Activated T-helper 1 cell treated with anti-CD3 and anti-CD28 coated beads, Interleukin-2, amount 50 U/mL, for 16 hours (primary cell): ENCODE measurements at places on chromosomes 16 and 17.

GRCh38 chr16:15973421-15973820, 24.0 kb downstream of the ABCC1 start:
- DNase-seq = no peak

DNA sequence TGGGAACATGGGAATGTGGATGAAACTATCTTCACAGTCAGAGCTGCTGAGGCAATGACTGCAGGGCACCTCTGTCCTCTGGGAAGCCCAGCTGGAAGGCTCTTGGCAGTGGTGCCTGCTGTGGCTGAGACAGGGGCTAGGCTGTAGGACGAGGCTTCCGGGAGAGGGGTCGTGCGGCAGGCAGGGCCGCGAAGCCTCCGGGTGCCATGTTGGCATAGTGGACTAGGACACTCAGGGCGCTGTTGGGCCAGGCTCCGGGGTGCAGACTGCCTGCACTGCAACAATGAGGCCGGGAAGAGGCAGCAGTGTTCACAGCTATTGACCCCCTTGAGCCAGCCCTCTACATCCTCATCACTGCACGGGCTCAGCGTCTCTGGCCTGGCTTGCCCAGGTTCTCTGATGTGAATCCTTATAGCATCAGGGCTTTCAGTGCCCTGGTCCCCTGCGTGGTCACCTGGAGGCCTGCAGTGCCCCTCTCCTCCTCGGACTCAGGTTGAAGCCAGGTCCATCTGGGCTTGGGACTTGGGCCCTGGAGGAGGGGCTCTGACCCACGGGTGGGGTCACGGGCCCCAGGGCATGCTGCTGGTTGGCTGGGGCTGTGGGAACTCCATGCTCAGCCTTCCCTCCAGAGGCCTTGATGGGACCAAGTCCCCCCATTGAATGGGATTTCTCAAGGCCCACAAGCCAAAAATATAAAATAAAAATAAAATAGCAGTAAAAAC, 91.6 kb downstream of the TNFRSF13B start:
- no peak for DNase-seq

DNA sequence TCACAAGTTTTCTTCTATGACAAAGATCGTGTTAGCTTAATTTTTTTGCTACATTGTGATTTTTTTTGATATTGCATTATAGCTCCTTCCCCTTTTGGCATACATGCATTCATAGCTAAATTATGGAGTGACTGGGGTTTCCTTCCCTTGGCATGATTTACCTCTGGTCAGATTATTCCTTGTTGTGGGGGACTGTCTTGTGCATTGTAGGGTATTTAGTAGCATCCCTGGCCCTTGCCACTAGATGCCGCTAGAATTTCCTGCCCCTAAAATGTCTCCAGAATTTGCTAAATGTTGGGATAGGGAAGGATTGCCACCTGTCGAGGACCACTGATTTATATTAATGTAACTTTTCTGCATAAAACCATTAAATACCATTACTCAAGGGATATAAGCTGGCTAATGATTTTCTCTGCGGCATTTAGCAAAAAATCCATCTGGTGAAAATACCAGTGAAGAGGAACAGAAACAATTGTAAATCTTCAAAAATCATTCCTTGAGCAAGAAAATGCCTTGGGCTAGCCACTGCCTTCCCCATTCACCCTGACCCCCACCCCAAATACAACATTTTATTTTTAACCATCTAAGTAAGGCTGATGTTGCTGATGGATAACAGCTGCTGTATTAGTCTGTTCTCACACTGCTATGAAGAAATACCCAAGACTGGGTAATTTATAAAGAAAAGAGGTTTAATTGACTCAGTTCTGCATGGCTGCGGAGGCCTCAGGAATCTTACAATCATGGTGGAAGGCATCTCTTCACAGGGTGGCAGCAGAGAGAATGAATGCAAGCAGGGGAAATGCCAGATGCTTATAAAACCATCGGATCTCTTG, 195.2 kb downstream of the MAP2K6 start:
- no peak for DNase-seq

GRCh38 chr17:81339534-81340296, 44.6 kb upstream of the SLC38A10 start:
- no peak for DNase-seq

DNA sequence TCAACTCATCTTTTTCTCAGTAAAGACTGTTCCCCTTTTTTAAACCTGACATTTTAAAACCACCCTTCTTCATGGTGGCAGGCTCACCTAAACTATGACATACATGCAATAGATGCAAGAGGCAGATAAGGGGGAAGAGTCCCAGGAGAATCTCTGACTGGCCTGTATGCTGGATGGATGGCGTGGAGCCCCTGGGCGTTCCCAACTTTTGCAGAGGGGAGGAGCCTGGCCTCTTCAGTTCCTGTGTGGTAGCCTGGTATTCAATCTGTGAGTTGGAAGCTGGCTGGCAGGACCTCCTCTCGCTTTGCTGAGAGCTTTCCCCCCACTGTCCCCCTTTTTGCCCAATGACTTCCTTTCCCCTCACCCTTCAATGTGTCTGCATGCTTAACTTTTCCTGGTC, 217.6 kb upstream of the CA10 start:
- no peak for DNase-seq

DNA sequence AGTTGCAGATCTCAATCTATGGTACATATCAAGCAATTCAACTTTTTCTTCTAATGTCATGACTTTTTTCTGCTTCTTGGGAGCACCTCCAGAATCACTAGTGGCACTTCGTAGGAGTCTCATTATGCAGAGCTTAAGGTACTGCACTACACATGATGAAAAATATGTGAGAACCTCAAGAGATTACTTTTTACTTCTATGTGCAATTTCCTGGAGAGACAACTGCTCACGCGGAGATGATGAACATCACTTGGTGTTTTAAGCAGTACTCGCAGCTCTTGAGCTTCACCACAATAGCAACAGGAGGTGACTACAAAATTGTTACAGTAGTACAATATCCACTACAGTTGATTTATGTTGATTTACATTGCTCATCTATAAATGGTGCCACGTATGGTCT, 79.7 kb downstream of the MRTFB start:
- DNase-seq = no peak
